CD4-positive, alpha-beta T cell treated with Interleukin-6 for 4 hours (primary cell): ENCODE measurements at places on chromosomes 1 and 21.

DNA sequence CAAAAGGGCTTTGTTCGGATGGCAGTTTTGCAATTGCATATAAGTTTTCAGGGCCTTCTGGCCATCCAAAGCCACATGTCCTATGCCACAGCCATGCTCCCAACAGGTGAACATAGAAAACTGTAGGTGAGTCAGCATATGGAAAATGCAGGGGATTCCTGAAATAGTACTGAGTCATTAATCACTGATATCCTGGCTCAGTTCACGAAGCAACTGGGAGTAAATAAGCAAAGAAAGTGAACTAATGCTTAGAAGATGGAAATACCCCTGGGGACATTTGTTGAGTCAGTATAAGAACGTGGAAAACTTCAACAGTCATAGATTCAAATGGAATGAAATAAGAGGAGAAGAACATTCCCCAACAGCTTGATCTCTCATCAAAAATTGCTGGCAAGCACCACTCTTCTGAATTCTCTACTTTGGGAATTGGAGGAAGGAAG is 148.9 kb upstream of the RUNX1 start:
- DNase-seq = no peak

DNA sequence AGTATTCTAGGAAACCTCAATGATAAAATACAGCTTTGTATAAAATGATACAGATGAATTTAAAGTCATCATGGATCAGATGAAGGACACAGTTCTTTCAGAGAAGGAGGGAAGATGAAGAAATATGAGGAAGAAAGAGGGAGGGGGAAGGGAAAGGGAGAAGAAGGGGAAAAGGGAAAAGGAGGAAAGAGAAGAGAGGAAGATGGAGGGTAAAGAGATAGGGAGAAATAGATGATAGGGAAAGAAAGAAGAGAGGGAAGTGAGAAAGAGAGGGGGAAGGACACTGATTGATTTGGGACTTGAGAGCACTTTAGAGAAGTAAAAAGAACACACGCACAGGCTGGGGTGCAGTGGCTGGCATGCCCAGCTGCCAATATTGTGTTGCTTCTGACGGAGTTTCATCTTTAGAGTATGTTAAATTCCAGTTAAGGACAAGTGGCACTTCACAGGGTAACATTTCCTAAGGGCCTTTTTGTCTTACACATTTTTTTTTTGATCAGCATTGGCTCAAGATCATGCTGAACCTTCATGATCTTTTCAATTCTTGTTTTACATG is 235.9 kb upstream of the DMRTA2 start:
- DNase-seq = no peak

- DNase-seq = no peak
These were observed 38.6 kb downstream of the LHX9 start for GRCh38 chr1:197955486-197956394.

- peak; percentile 12 for DNase-seq
These were observed 166.8 kb upstream of the HMCN1 start for GRCh38 chr1:185567440-185567839.

DNA sequence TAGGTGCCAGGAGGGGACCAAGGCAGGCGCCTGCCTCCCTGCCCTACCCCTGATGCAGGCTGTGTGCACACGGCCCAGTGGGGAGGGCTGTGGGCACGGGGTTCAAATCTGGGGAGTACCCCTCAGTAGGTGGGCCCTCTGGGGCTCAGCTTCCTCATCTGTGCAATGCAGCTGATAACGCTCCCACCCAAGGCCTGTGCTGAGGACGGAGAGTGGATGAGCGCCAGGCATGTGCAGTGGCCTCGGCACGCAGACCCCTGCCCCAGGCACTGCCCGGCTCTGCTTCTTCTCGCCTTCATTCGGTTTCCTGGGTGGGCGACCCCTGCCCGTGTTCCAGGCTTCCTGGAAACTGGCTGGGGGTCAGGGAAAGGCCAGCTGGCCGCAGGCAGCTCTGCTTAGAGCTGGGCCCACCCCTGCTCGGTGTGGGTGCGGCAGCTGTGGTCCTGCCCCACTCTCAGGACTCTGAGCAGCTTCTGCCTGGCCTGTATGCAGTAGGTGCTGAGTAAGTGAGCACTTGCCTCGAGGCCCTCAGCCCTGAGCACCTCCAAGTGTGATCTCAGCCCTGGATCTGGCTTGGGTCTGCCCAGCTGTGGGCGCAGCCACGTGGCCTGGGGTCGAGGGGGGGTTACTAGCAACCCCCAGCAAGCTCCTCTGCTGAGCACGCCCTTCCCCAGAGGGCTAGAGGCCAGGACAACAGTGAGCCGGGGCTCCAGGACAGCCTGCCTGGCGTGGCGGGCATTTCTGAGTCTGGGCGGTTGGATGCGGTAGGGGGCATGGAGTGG is 11.9 kb upstream of the TNFRSF14 start:
- DNase-seq = no peak

DNA sequence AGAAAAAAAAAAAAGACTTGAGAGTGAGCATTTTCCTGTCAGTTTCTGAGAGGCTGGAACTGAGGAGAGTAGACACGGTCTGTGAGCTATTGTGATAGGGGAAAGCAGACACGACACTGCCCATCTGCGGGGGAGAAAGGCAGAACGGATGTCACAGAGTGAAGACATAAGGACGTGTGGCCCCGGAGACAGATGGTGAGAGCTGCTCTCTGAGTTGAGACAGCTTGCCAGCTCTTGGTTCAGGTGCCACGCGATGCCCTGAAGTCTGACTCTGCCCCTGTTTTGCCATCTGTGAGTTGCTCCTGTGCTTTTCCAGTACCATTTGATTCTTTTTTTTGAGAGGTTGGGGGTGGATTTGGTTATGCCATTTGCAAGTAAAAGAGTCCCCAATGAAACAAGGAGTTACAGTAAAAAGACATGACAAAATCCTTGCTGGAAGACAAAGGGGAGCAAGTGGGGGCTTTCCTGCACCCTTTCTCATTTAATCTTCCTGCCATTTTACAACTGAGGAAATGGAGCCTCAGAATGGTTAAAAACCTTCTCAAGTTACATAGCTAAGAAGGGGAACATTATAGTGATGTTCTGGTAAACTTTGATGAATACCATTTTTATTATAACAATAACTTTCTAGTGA is 128.9 kb upstream of the DNAH14 start:
- no peak for DNase-seq

DNA sequence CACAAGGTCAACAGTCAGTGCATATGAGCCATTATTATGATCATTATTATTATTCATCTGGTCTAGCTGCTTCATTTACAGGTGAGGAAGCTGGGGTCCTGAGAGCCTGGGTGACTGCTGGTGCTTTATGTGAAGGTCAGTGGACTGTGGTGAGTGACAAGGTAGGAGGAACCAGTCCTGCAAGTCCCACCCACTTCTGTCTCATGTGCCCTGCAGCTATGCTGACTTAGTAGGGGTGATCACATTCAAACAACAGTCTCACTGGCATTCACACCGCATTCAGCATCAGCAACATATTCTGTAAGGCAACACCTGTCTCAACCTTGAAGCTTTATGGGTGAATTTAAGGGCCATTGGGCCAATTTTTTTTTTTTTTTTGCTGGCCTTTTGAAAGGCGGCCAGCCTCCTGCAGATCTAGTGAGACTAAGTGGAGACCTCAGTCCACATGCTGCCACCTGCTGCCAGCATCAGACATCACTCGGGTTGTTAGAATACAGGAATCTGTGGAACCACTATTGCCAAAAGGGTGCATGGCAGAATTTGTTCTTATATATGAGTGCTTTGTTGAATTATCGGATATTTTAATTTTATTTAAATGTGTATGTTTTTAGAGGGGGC is 59.9 kb upstream of the CACNA1E start:
- peak; percentile 65 for DNase-seq

- DNase-seq = no peak
These were observed 211.5 kb downstream of the TRABD2B start for GRCh38 chr1:47785561-47786271.

- no peak for DNase-seq
These were observed 43.2 kb upstream of the KCNK1 start for GRCh38 chr1:233570706-233571105.

- DNase-seq = no peak
These were observed 3.7 kb downstream of the KAZN start for GRCh38 chr1:14602136-14602535.

- no peak for DNase-seq
These were observed 457 bp downstream of the TRAPPC3 start for GRCh38 chr1:36148821-36149236.

- DNase-seq = no peak
These were observed 63.0 kb downstream of the ROR1 start for GRCh38 chr1:63836830-63837229.

GRCh38 chr1:89873770-89874169 is 52.9 kb downstream of the LRRC8D start:
- DNase-seq = no peak

GRCh38 chr1:175978476-175978875 is 228.6 kb downstream of the COP1 start:
- DNase-seq = no peak

DNA sequence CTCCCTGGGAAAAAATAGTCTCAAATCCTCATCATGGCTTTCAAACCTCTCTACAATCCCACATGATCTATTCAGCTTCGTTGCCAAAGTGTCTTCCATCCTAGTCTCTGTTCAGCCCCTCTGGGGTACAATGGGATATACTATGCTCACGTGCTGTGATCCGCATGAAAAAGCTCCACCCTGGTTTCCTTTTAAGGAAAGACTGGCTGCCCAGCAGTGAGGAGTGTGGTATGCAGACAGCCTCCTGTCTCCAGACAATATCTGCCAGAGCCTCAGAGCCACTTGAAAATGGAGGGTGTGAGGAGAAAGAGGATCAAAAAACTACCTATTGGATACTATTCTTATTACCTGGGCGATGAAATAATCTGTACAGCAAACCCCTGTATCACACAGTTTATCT is 194.5 kb downstream of the LHX8 start:
- DNase-seq = no peak

DNA sequence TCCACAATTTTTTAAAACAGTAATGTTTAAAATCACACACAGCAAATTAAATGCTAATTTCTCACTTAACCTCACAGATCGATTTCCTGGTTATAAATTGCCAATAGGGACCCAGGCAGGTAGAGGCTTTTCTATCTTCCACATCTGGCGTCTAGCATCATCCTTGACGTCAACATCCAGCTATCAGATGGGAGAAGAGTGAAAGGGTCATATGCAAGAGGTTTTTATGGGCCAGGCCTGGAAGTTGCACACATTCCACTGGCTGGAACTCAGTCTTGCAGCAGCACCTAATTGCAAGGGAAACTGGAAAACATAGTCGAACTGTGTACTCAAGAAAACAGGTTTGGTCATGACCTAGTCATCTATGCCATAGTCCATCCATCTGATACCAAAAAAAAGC is 6.0 kb upstream of the EEIG2 start:
- no peak for DNase-seq

- DNase-seq = no peak
These were observed 138.0 kb downstream of the RERE start for GRCh38 chr1:8679395-8679800.

DNA sequence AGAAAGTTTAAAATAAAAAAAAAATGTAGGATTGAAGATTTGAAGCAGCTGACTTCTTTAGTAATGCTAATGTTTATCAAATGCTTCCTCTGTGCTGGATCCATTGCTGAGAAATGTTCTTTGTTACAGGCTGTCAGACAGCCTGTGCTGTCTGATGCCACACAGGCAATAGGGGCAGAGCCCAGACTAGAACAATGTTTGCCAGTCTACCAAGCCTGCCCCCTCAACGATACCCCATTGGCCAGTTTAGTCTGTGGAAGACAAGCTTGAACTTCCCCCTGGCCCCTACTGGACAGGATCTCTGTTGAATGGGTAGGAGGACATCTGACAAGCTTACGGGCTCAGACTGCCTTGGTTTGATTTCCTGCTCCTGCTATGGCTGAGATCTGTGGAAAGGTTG is 79.4 kb downstream of the PAPPA2 start:
- no peak for DNase-seq

- DNase-seq = peak; percentile 47
These were observed at the start of gene ITLN2 for GRCh38 chr1:160954158-160955104. Gene ITLN2, minus strand, starts transcription at chr1:160954809. Its CDS starts 68 bp downstream, at chr1:160954741.

GRCh38 chr1:100413035-100413434 is 60.7 kb downstream of the CDC14A start:
- no peak for DNase-seq

DNA sequence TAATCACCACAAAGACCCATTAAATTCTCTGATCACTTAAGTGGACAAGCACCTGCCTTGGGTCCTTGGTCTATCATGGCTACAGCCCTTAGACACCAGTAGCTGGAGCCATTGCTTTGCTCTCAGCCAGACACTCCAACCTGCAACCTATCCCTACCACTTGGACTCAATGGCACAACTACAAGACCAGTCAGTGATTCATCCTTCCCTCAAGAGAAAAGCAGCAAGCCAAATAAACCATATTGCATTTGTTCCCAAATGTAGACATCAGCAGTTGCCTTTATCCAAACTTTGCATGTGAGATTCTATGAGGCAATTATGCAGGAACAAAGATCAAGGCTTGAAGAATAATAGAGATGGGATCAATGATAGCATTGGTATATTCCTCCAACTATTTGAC is 263.4 kb downstream of the HHIPL2 start:
- no peak for DNase-seq
